ENCODE measurements at places on chromosomes 7 and 10. TPM values are rescaled to one million over a fixed set of nuclear protein-coding genes. Genes with fewer than 3 reads are reported as not detected.

The HOXA4 gene
- total RNA-seq = not detected

GRCh38 chr10:46308666-46309450 lies 22.1 kb downstream of the ANTXRL start:
- H3K27ac ChIP-seq = no peak overlapping the region
- H3K4me1 ChIP-seq = no peaks in the 10 kb centered on the region
- H3K36me3 ChIP-seq = no peaks in the 10 kb centered on the region
- no peak for DNase-seq
- H3K27me3 ChIP-seq = no peaks in the 10 kb centered on the region

GRCh38 chr7:151699147-151699927 lies 177.6 kb downstream of the PRKAG2 start:
- H3K27me3 ChIP-seq = no peaks in the 10 kb centered on the region
- no peak overlapping the region for H3K4me3 ChIP-seq
- no peaks in the 10 kb centered on the region for H3K4me1 ChIP-seq
- DNase-seq = no peak

DNA sequence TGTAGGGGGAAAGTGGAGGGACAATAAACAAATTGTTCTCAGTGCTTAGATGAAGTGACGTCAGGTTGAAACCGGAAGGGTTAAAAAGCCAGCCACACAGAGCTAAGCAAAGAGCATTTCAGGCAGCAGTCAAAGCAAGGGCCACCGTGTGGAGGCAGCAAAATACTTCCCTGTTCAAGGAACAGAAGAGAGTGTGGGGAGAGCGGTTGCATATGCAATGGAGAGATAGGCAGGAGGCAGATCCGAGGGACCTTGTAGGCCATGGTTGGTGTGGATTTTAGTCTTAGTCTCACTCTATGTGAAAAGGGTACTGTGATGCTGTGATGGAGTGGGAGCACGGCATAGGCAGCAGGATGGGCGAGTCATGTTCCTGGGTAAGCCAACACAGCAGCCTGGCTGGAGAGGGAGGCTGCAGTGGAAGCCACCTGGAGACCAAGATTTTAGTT lies 3.8 kb upstream of the STN1 start:
- no peaks in the 10 kb centered on the region for H3K27me3 ChIP-seq
- no peaks in the 10 kb centered on the region for H3K36me3 ChIP-seq
- H3K4me3 ChIP-seq = no peak overlapping the region
- H3K4me1 ChIP-seq = peaks cover 31% of the 10 kb centered on the region

DNA sequence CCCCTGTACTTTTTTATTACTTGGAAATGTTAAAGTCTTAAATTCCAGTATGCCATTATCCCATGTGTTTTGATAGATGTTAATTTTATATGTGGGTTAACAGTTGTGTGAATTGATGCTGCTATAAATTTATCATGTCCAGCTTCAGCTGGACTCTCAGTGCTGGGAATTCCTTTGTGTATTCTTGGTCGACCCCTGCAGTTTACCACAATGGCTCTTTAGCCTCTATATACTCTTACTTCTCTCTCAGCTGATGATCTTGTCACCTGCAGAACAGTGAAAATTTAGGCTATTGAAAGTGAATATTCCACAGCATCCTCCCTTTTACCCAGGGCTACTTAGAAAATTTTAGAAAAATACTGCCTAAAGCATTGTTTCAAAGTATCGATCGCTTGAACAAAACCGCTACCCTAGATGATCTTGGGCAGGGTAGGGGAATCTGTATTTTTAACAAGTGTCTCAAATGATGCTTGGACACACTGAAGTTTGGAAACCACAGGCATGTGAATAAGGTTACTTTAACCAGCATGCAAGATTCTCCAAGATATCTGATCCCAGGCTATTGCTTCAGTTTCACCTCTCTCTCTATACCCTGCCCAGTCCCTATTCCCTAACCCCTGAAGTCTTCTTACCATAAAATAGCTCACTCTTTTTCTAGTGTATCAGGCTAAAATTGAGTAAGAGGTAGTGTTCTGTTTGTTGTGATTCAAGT lies 25.4 kb downstream of the LCOR start:
- peaks cover 15% of the 10 kb centered on the region for H3K36me3 ChIP-seq
- H3K4me3 ChIP-seq = no peak overlapping the region
- DNase-seq = no peak
- H3K4me1 ChIP-seq = peaks cover 3% of the 10 kb centered on the region

DNA sequence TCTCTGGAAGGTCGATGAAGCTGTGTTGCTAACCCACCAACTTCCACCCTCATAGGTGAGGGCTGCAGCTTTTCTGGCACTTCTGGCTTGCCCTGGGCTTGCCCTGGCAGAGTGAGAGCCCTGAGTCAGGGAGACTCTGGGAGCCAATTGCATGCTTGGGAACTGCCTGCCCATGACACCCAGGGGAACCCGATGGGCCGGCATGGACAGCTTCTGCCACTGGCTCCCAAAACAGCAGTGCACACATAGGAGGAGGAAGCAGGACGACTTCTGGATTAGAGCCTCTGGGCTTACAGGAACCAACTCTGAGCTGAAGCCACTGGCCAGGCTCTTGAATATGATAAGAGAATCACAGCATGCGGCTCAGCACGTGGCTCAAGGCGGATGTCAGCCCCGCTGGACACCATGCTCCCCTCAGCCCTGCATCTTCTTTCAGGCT lies 135.2 kb upstream of the UNC5B start:
- H3K4me3 ChIP-seq = no peak overlapping the region
- no peak for DNase-seq
- no peak overlapping the region for H3K27ac ChIP-seq
- no peaks in the 10 kb centered on the region for H3K27me3 ChIP-seq
